Left lung (tissue), 14 donors: ENCODE measurements at places on chromosomes 4 and X. TPM values are rescaled to one million over a fixed set of nuclear protein-coding genes. Genes with fewer than 3 reads are reported as not detected.

- peak; percentile 67 for DNase-seq
These were observed 840 bp upstream of the CLCN3 start for GRCh38 chr4:169619518-169619957.

DNA sequence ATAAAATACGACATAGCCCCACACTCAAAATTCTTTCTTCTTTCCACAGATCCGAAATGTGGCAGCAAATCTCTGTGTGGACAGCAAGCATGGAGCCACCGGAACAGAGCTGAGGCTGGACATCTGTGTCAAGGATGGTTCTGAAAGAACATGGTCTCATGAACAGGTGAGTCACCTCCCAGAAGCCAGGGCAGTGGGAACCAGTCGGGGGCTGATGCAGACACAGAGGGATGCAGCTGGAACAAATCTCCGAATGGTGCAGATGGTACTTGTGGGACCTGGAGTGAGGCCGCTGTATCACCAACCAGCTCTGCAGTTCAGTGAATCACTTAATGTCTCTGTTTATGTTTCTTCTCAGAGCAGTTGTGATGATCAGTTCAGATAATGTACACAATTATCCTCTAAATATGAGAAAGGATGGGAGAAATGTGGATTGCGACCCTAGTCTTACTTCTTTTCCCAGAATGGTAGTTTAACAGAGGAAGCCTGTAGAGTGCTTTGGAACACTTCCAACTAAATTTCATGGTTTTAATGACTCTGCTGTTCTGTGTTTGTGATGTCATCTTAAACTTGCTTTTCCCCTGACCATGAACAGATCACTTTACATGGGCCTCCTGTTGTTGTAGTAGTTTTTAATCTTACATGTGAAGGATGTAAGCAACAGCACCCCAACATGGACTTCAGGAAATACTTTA, 159.3 kb upstream of the GALNT7 start:
- DNase-seq = no peak

DNA sequence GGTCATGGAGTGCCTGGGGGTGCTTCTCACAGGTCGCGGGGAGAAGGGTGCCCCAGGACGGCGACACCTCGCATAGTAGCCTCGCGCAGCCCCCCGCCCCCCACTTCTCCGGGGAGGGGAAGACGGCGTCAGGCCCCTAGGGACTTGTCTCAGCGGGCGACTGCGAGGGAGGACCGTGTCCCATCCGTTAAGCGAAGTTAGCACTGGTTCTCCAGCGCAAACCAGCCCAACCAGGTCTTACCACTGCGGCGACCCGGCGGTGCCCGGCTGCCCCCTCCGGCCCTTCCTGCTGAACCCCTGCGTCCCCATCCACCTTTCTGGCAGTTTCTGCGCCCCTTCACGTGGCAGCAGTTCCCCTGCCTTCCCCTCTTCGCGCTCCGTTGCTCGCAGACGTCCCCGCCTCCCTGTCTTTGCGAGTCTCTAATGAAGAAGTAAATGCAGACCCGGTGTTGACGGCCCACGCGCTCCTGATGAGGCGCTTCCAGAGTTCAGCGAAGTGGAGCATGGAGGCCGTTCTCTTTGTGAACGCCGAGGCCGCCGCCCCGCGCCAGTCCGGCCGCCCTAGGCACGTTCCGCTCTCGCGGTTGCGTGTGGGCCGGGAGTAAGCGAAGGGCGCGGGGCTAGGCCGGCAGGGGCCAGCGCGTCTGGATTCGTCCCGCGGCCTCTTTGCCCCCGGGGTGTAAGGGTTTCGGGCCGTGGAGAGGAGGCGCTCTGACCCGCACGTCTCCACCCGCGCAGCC, 3.0 kb downstream of the SLIT2 start:
- DNase-seq = no peak

Gene GPM6B
- 36.8 TPM for polyA plus RNA-seq

Gene CFAP99
- 2.0 TPM for polyA plus RNA-seq
